ENCODE measurements at places on chromosomes 4 and X.

- DNase-seq: no peak
These were observed 370 bp downstream of the ALB start for GRCh38 chr4:73404457-73404856.

DNA sequence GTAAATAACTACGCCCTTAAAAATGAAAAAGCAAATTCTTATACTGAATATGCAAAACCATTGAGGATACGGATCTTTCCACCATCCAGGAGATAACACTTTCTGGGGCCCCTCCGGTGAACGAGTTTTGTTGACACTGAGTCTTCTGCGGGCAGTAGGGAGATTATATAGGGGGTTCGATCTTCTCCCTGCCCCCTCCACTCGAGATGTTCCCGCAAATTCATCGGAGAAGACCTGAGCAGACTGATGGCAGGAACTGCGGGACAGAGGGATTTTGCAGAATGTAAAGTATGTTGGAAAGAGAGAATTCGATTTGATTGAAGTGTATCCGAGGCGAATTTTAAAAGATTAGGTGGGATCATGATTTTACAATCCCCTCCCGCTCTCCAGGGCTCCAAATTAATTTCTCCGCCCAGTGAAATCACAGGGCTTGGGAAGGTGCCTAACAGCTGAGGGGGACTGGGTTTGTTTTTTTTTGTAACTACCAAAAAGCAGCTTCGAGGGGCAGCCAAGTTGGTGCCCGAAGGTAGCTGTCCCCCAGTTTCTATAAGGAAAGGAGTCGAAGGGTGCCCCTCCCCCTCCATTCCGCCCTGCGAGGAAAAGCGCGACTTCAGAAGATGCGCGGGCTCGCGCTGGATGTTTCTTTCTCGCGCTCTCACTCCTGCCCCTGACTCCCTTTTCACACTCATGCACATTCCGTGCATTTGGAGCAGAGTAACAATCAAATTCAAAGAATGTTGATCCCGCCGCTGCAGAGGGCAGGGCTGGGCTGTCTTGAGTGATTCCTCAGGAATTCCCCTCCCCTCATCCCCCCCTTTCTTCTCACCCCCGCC is 1.2 kb downstream of the TMEM255A start:
- DNase-seq: no peak

DNA sequence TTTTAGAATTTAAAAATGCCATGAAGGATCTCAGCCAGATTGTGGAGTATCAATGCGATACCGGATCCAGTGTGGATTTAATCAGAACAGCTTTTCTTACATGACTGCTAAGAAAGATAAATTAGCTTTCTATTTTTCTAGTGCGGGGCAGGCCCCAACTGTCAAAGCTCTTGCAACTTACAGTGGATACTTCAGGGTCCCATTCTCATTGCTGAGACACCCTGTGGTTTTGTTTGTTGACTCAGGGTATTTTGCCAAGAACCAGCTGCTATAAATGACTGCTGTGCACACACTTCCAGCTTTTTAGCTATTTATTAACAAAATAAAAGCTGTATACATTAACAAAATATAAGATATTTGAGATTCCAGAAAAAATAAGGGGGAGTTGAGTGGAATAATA is 166.4 kb downstream of the DCLK2 start:
- DNase-seq: peak; percentile 83

DNA sequence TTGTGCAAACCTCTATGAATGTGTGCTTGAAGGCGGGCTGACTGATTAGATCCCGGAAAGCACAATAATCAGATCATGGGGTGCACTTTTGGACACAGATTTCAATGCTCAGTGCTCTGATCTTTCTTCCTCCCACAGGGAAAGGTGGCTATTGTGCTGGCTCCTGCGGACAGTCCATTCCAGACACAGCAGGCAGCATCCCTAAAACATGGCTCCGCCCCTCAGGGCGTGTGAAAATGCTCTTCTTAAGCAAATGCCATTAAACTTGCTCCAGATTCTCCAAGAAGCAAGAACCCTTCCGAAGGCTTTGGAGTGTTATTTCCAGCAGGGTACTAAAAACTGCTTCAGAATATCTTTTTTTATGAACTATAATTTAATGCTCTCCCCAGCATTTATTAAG is 100.0 kb downstream of the SLC2A9 start:
- no peak for DNase-seq

DNA sequence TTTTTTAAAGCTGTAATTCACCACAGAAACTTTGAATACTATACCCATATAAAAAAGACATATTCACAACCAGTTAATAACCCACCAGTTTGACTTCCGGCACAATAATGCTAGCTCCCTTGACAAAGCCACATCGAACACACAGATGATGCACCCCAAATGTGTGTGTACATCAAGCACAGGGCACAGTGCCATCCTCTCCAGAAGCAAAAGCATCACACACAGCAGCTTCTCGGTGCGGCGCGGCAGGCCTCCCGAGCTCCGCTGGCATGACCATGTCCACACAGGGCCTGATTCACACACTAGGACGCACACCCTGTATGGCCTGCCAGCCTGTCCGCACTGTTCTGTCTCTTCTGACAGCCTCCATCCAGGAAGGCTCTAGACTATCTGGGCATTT is 88.0 kb downstream of the LEF1 start:
- no peak for DNase-seq

- DNase-seq: no peak
These were observed 876.3 kb downstream of the C4orf33 start for GRCh38 chr4:129972257-129972656.

DNA sequence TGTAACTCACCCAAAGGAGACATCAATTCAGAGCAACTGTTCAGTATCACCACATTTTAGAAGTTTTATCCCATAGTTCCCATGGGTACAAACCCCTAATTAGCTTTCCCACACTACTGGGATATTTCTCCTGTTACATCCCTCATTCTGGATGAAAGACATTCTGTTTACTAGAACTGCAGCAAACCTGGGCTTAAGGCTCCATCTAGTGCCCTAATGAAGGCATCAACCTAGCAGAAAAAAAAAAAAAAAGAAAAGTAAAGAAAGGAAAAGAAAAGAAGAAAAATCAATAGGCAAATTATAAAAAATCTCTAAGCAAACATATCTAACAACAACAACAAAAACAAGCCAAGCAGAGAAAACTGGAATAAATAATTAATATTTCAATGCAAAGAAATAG is 133.7 kb upstream of the CPXCR1 start:
- peak; percentile 11 for DNase-seq

DNA sequence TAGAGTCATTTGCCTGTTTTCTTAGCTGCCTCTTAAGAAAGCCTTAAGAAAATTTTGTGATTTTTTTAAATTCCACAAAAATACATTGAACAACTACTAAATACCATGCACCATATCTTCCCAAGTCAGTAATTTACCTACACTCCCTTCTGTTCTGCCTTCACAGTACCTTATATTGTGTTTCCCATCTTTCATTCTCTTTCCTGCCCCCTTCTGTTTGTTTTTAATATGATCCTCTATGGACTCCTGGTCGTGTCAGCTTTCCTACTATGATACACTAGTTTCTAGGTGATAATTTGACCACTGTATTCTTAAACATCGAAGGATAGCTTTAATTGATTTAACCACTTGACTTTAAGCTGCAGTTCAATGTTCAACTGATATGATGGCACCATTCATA is 297.7 kb upstream of the HAND2 start:
- no peak for DNase-seq

- no peak for DNase-seq
These were observed 766 bp upstream of the DNAJB14 start for GRCh38 chr4:99947190-99947578.

GRCh38 chr4:153081693-153082092 is 122.5 kb upstream of the TRIM2 start:
- no peak for DNase-seq

GRCh38 chr4:26330946-26331345 is 10.1 kb downstream of the RBPJ start:
- no peak for DNase-seq

GRCh38 chr4:55125087-55125721 is at the start of gene KDR:
Gene KDR, minus strand, starts transcription at chr4:55125595. Its CDS starts 302 bp downstream, at chr4:55125293.
- peak; percentile 42 for DNase-seq

DNA sequence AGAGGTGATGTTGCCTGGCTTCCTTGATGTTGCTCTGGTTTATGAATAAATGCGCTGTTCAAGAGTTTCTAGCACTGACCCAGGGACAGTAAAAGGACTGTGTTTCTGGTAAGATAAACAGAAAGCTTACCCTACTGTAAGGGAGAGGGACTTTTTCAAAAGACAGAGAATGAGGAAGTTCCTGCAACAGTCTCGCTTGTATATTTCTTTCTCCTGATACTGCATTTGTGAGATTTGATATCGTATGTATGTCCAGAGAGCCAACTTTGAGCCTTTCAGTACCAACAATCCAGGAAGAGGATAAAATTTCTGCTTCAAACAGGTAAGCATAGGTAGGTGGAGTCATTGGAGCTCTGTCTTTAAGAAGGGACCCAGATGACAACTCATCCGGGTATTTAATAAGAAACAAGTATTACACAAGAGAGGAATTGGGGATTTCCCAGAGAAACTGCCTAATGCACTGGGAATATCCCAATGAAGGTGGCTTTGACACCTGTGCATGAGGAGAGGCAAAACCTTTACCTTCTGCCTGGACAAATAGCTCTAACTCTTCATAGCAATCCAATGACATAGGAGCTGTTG is 773 bp downstream of the DAPP1 start:
- no peak for DNase-seq

GRCh38 chr4:140686796-140687195 is 69.4 kb downstream of the TBC1D9 start:
- DNase-seq: no peak

- DNase-seq: no peak
These were observed 69.4 kb upstream of the CLNK start for GRCh38 chr4:10753856-10754402.

GRCh38 chr4:90078440-90078839 is 48.8 kb upstream of the CCSER1 start:
- DNase-seq: no peak

GRCh38 chr4:15325987-15326386 is 101.8 kb upstream of the C1QTNF7 start:
- no peak for DNase-seq

DNA sequence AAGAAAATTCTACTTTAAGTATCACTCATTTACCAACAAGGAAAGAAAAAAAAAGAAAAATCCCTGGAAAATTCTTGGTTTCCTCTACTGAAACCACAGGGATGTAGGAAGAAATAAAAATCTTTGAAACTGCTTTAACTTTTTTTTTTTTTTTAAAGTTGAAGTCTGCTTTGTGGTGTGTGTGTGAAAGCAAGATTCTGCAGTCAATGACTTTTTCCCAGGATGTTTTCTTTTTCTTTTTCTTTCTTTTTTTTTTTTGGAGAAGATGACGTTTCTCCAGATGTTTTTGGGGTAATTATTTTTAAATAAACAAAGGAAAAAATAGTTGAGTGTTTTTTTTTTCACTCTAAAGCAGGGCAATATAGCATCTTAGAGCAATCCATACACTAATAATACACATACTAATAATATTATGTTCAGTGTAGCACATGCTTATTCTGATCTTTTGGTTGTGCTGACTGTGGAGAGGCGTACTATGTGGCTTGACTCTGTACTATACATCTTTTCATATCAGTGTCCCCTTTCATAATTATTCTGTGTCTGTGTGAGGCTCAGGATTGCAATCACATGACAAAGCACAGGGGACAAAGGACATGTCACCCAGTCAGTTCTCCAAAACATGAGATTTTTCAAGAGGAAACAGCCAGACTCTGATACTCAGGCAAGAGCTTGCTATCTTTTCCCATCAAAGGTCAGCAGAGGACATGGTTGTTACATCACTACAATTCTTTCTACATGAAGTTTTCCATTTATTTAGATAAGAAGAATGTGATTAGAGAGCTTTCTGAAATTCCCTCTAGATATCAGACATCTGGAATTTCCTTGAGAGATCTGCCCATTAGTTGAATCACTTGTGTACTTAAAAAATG is 111.0 kb downstream of the PDE5A start:
- DNase-seq: peak; percentile 87

DNA sequence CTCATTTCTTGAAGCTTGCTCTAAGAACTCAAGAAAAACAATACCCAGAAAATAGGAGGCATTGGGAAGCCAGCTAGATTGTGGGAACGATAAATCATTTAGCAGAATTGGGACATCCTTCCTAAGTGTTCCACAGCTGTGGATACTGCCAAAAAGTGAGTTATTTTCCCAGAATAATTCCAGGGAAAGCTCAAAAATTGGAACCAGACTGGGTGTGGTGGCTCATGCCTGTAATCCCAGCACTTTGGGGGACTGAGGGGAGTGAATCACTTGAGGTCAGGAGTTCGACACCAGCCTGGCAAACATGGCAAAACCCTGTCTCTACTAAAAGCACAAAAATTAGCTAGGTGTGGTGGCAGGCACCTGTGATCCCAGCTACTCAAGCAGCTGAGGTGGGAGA is 68.2 kb upstream of the GK2 start:
- no peak for DNase-seq

GRCh38 chrX:13533726-13534125 is 35.7 kb upstream of the EGFL6 start:
- DNase-seq: no peak

DNA sequence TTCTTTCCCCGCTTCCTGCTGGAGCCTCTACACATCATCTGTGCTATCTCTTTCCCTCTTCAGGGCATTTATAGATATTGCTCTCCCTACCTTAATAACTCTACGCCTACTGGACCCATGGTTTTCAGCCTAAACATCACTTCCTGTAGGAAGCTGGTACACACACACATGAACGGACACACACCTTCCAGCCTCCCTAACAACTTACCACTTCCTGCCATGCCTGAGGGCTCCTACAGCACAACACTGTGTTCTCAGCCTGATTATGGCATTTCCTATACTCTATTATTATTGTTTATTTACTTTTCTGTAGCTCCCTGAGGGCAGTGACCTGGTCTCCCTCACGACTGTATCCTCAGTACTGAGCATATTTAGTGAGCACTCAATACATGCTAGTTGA is 163.6 kb upstream of the MAP3K15 start:
- no peak for DNase-seq

DNA sequence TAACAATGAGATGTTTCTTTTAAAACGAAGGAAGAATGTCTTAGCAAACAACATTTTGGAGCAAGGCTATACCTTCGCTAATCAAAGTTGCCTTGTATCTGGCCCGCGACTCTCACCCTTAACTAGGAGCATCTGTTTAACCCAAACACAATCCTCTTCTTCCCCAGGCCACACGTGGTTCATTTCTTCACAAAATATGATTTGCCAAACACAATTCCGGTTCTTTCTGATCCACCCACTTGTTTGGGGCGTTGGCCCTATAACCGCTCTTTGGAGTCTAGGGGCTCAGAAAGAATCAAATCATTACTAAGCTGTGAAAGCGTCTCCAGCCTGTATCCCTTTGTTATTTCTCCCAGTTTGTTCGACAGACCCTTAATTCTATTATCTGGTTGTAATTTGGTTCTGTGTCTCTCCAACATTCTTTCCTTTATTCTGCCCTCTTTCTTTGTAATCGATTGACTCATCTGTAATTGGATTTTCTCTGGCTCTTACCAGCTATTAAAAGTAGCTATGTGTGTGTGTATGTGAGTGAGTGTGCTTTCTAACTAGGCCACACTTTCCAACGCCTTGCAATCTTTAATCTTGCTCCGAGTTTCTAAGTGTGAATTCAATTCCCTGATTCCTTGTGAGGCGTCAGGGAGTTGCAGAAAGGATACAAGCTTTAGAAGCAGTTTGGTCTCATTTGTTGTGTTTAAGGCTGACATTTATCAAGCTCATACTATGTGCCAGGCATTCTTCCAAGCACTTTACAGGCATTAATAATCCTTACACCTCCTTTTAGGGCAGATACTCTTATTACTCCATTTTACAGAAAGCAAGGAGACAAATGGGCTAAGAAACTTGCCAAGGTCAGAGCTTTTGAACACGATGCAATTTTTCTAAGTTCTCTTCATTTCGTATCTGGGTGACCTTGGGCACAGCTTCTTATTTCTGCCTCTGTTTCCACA is 138.6 kb upstream of the CPEB2 start:
- DNase-seq: no peak

GRCh38 chrX:153465691-153466380 is 4.5 kb downstream of the HAUS7 start:
- no peak for DNase-seq
